Fibroblast of skin of back (primary cell): ENCODE measurements at places on chromosomes 11 and 22.

DNA sequence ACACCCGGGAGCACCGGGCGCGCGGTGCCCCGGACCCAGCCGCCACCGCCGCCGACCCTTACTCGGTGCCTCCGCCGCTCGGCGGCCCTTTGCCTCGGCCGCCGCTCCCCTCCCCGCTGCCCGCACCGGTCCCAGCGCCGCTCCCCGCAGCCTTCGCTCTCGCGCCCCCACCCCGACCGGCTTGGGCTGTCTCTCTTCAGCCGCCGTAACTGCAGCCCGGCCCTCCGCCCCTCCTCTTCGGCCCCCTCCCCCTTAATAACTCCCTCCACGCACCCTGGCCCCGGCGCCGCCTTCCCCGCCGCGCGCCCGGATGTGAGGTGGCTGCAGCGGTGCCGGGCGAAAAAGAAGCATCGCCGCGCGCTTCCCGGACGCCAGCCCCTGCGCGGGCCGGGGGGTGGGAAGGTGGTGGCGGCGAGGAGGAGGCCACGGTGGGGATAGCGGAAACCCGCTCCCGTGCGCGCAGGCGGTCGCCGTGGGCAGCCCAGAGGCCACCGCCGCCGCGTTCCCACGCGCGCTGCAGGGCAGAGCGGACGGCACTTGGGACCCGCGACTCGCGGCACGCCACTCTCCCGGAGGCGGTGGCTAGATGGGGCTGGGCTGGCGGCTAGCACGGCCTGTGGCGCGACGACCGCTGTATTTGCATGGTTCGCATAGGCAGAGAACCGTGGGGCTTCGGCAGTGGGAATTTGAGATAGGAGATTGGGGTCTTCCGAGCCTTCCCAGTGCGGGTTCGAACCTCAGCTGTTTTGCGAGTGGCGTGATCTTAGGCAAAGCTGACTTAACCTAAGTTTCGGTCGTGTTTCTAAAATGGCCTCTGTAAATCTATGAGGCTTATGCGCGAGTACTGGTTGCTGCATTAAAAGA is at the start of gene EIF4ENIF1:
TSS of gene EIF4ENIF1 (minus strand) at position 211 of the 864 bp plus-strand sequence. CDS start 1,124 bp downstream, outside the sequence.
- DNase-seq, result peak; percentile 87

GRCh38 chr11:12067796-12068357 is 42.5 kb upstream of the MICAL2 start:
- DNase-seq, result no peak

- no peak for DNase-seq
These were observed 288.0 kb upstream of the PLET1 start for GRCh38 chr11:112548641-112549040.

DNA sequence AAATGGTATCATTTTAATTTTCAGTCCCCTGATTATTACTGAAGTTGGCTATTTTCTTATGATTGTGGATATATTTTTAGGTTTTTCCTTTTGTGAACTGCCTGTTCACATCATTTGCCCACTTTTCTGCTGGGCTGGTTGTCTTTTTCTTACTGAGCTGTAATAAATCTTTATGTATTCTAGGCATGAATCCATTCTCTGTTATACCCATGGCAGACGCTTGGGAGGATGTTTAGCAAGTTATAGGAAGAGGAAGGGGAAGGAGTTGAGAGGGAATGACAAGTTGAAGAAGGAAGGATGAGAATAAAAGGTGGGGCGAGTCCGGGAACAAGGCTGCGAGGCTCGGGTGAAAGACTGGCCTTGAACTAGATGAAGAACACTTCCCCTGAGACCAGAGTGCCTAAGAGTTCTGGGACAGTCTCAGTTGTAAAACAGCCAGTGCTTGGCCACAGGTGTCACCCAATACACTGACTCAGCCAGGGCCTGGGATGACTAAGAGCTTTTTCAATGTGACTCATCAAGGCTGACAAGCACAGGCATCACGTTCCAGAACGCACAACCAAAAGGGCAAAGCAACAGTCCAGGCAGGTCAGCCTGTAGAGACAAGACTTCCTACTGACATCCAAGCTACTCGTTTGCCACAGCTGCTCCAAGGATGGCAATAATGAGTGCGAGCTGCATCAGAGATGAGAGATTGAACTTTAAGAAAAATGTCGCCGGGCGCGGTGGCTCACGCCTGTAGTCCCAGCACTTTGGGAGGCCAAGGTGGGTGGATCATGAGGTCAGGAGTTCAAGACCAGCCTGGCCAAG is 35.2 kb downstream of the LRFN4 start:
- peak; percentile 93 for DNase-seq

DNA sequence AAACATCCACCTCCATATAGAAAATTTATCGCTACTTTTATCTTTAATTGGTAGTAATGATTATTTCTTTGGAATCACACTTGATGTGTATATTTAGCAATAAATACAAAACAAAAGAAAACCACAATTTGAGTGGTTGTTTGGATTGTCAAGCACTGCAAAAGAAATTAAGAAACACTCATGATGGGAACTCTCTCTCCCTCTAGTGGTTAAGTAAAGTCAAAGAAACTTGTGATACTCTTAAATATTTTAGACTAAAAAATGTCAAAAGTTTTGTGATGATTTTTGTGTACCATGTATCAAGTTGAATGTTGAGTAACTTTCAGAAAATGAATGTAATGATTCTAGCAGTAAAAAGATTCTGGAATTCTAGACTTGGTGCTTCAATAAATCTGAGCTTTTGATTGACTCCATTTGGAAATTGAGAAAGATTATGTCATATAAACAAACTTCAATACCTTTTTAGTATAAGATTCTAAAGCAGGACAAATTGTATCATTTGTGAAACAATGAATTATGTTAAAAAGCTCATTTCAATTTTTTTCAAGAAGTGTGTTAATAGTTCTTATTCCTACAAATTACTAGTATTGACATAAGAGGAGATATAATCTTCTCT is 20.8 kb downstream of the MUC15 start:
- no peak for DNase-seq

DNA sequence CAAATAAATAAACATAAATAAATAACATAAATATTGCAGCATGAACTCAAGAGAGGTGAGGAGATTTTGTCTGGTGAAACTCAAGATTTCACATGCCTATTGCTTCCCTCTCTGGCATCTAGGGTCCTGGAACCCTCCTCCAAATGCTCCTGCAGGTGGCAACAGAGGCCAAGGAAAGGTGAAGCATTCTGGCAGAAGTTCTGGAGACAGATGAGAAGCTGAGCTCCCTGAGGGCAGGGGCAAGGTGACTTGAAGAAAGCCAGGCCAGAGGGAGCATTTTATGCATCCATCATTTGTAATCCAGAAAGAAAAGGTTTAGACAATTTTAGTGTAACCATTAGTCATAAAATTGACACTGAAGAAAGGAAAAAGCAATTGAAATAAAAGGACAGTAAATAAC is 64.9 kb downstream of the ENDOD1 start:
- DNase-seq, result peak; percentile 64

- no peak for DNase-seq
These were observed 37.5 kb downstream of the BIRC2 start for GRCh38 chr11:102384419-102385079.

- no peak for DNase-seq
These were observed 211.9 kb downstream of the BLID start for GRCh38 chr11:121904148-121904547.

DNA sequence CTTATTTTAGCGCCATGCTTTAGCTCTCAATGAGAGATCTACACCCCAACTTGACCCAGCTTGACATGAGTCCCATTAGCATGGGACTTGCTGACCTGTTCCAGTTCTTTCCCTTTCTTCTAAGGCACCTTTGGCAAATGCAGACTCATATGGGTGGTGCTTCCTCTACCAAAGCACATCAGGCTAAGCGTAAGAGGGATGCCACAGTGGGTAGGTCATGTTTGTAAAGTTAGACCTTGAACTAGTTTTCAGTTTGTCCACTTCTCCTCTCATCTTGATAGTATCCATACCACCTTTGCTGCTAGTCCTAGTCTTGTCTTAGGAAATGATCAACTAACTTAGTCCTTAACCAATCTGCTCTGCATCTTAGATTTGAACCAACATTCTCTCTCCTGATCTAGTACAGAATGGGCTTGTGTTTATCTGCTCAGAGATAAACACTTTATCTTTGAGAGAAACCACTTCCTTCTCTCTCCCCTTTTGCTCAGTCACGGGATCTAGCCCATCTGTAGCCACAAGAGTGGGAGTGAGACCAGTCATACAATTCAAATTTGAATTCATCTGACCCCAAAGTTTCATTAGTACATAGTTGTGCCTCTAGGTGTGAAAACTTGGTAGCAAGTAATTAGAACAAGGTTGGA is 72.1 kb upstream of the CD44 start:
- DNase-seq, result no peak

- no peak for DNase-seq
These were observed 12.1 kb downstream of the TSPAN4 start for GRCh38 chr11:854601-855329.
